ENCODE measurements at places on chromosomes 4 and X.

- DNase-seq, result no peak
These were observed 26.6 kb upstream of the HTRA3 start for GRCh38 chr4:8242782-8243560.

DNA sequence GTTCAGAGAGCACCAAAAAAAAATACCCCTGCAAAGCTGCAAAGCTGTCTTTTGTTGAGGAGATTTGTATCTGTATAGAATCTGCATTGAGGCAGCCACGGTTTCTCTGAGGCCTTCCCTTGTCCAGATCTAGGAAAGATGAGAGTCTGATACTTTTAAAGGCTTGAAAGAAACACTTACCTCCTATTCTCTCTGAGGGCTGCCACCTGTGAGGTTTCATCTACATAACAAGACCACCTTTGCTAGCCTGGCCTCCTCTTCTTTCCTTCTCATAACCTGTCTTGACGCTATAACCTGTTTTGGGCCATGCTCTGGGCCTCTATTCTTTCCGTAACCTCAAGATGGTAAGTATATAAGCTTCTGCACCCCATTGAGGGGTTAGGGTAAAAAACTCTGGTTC lies 779.6 kb upstream of the HTR2C start:
- DNase-seq, result no peak

DNA sequence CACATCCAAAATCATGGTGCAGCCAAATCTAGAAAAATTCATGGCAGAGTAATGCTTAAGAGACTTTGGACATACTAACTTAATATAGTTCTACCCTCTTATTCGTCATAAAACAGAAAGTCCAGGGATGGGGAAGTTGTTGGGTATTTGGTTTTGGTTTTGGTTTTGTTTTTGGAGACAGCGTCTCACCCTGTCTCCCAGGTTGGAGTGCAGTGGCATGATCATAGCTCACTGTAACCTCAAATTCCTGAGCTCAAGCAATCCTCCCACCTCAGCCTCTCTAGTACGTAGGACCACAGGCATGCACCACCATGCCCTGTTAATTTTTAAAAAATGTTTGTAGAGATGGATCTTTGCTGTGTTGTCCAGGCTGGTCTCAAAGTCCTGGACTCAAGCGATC lies 271.8 kb upstream of the TENM3 start:
- no peak for DNase-seq

- DNase-seq, result no peak
These were observed 44.6 kb upstream of the SORCS2 start for GRCh38 chr4:7147661-7148310.

DNA sequence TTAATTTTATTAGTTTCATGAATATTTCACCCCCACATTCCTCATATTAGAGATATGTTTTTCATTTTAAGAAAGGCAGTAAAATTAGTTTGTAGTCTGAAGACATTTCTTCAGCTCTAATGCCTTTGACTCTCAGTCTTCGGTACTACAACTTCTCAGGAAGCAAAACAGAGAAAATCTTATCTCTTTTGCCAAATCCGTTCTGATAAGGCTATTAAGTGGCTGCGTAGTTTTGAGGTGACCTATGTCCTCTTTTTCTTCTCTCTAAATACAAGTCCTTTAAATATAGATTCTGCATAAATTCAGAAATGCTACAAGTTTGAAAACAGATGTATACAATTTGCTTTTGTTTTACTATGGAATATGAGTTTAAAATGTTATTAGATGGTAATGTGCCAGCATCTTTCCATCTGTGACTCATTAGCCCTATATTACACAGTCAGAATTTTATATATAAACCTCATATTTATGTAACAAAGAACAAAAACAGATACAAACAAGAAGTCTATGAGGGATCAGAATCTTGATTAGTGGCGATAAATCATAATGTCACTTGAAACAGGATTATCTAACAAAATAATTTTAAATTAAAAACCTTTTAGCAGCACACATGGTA lies 181.2 kb upstream of the ETNPPL start:
- no peak for DNase-seq

GRCh38 chr4:80521438-80521837 lies 185.9 kb downstream of the CFAP299 start:
- DNase-seq, result no peak

DNA sequence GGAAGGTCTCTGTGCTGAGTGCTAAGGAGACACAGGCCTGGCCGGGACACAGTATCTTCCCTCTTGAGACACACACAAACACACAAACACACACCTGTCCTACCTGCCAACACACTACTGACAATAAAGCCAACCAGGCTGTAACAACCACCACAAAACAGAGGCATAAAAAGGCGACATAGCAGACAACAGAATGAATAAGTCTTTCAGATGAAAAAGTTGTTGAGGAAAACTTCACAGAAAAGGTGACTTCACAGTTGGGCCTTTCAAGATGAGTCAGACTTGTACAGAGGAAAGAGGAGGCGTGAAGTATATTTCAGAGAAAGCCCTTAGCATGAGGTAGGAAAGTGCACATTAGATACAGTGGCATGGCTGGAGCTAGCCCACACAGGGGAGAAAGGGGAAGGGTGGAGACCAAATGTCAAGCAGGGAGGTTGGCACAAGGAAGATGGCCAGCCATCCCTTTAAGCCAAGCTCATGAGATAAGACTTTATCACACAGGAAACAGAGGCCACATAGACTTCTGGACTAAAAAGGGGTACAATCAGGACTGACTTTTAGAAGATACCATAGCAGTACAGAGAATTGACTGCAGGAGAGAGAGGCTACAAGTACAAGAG lies 54.0 kb downstream of the SLC9A7 start:
- DNase-seq, result no peak

DNA sequence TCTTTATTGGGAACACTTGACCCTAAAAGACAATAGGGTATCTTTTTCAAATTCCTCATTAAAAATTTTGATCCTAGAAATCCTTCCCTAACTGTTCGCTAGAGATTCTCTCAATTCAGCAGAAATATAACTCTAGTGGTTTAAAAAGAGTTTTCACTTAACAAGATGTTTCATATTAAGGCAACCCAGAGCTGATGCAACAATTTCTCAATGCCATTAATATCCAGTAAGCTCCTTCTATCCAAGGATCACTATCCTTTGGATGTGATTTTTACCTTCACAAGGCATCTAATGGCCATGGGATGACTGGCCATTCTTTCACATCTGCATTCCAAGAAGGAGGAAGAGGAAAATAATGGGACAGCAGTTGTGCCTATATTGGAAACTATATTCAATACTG lies 183.4 kb downstream of the ANKRD50 start:
- no peak for DNase-seq

DNA sequence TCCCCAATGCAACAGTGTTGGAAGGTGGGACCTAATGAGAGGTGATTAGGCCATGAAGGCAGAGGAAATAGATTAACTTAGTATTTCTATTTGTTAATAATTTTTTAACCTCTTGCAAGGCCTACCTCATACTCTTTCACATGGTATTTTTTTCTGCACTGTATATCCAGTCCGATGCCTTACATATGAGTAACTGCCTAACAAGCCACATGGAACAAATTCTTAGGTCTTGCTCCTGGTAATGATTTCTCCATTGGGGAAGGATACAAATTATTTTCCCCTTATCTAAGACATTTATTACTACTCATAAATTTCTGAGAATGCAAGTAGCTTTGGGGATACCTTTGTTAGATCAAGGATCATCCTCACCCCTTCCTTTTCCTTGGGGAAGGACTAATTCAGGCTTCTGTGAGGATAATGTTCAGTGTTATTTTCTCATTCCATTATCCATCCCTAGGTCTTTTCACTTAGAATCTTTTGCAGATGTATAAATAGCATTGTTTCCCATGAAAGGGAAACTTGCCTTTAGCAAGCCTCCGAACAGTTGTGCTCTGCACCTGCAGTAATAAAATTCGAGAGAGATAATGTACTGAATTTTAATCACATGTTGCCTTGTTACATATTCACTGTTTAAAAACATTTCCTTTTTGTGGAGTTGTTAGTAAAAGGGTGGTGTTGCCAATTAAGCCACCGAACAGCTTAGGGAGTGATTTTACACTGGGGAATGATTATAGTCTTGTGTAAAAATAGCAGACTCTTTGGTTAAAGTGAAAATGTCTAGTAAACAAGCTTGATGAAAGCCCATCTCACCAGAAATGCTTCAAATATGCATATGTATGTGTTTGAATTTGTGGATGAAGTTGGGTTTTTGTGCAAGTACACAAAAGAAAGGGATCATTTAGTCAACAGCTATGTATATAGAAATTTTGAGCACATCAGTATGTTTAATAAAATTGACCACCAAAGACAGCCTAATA lies 89.9 kb downstream of the CFAP299 start:
- no peak for DNase-seq

DNA sequence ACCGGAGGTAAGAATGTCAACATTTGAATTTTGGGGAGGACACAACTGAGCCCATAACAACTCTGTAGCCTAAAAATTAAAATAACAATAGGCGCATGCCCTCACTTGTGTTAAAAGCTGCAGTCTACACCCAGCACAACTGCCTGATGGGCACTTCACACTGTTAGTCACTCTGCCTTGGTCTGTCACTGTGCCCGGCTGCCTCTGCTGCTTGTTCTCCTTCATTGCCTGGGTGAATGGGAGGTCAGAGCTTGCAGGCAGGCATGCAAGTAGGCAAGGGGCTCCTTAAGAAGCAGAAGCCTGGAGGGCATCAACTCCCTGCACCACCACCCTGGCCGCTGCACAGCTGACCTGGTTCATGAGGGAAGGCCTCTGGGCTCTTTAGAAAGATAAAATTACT lies 374.8 kb downstream of the MID1IP1 start:
- no peak for DNase-seq

DNA sequence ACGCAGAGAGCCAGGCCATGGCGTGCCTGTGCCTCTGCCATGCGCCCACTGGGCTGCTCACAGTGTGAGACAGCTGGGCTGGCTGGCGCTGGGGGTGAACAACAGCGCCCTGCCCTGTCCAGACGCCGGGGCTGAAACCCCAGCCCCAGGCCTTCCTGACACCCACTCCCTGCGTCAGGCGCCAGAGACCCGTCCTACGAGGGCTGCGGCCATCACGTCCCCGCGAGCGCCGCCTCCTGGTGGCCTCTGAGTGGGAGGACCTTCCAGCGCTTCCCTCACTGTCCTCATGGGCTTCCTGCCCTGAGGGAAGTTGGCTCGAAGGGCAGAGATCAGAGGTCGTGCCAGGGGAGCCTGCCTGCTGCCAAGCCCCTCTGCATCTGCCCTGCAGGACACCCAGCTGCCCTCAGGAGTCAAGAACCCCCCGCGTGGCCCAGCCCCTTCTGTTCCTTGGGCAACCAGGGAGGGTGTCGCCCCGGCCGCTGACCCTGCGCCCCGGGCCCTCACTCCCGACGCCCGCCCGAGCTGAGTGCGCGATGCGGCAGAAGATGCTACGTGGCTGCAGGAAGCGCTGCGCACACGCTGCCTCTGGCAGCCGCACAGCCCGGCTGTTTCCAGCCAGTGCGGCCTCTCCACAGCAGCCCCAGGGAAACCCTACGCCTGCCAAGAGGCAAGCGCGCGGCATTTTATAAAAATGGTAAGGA lies 16.2 kb downstream of the NELFA start:
- no peak for DNase-seq

- no peak for DNase-seq
These were observed 61.3 kb upstream of the GIMD1 start for GRCh38 chr4:106429885-106430284.

GRCh38 chrX:12986164-12986779 lies 11.4 kb downstream of the TMSB4X start:
- DNase-seq, result no peak

DNA sequence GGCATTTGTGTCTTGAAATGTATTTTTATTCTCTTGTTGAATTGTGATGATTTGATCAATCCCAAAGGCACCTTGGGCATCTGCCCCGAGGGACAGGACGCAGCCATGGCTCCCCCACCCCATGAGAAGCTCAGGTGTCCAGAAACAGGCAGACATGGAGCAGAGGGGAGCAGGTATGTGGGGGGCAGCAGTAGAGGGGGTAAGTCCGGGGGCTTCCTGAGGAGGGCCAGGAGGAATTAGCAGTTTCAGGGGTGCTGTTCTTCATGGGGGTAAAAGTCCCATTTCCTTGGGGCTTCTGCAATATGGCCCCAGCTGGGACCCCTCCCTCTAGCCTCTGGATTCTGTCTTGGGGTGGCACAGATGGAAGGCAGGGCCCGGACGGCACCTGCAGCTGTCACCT lies 67.0 kb upstream of the HMX1 start:
- no peak for DNase-seq

DNA sequence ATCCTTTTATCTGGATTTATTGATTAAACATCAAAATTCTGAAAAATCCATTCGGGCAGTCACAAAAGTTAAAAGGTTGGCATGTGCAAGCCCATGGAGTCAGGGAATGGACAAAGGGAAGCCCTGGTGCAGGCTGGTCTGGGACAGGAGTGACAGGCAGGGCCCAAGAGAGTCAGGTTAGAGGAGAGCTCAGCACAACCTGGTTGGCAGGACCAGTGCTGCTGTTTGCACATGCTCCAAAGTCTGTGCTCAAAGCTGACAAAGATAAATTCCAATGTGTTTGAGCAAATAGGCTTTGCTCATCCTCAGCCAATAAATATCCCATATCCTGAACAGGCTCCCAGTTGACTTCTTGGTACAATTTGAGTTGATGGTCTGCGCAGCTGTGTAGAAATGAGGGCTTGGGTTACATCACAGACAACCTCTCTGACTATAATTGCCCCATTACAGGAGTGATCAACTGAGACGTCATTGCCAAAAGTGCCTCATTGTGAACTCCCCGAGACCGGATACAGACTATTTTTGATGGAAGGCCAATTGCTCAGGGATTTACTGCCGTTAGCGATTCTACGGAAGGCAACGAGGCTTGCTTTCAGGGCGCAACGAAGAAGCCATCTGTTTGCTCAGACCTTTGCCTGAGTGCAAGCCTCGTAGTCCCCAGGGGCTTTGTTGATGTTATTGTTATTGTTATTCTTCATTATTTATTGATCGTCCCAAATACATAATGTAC lies 1008.1 kb upstream of the TENM3 start:
- DNase-seq, result no peak

- no peak for DNase-seq
These were observed 1291.0 kb downstream of the ARAP2 start for GRCh38 chr4:34953145-34953799.

GRCh38 chrX:55340896-55341433 lies 76.2 kb upstream of the PAGE3 start:
- no peak for DNase-seq

DNA sequence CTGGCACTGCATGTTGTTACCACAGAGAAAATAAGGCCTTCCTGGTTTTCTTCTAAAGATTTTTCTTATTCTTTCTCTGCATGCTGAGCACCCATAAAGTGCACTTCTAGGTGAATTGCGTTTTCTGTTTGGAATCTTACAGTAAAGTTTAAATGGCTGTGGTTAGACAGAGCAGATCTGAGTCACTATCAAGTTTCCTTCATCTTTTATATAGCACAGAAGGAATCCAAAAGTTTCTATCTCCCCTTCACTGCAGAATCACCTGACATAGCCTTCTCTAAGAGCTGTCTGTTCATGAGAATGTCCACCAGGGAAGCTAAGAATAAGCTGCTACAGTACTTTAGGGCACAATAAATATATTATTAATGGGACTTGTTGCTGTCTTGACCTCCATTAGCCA lies 455.5 kb upstream of the FAM241A start:
- DNase-seq, result no peak

DNA sequence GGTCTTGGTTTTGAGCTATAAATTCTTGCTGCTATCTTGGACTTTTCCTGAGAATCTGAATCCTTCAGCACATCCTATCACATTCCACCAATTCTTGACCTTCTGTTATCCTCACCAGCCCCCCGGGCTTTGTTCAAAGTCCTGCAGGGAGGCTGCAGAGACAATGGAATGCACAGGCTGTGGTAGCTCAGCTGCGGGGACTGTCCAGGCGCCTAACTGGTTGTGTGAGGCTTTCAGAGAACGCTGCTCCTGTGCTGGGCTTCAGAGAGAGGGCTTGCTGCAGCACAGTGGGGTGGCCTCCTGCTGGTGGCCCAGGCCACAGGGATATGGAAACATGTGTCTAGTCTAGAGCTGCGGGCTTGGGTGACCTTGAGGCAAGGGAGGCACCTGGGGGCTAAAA lies 196.3 kb upstream of the GATB start:
- no peak for DNase-seq

Data from stimulated activated CD4-positive, alpha-beta T cell treated with anti-CD3 and anti-CD28 coated beads, TNF-alpha, amount 100 ng/mL, for 4 hours (primary cell).